Occipital lobe (tissue), 3 donors: ENCODE measurements at places on chromosomes 7 and 10.

DNA sequence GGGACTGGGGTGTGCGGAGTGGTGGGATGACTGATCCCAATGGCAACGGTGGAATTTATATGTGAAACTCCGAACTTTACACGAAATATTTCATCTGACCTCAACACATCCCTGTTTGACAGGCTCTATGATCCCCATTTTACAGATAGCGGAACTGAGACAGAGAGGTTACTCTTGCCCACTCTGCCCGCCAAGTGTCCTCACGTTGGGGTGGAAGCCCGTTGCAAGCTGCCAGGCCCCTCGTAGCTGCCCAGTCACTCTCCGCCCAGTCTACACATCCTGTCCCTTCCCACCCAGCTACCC lies 397 bp upstream of the NFE2L3 start:
- no peak for DNase-seq

DNA sequence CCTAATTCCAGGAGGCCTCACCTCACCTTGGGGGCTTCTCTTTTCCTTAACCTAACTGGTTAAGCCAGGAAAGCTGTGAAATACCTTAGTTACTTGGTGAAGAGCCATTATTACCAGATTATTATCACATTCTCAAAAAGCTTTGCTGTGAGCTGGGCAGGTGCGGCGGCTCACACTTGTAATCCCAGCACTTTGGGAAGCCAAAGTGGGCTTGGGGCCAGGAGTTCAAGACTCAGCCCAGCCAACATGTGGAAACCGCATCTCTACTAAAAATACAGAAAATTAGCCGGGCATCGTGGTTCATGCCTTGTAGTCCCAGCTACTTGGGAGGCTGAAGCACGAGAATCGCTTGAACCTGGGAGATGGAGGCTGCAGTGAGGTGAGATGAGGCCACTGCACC lies 102.4 kb upstream of the KLF6 start:
- DNase-seq: no peak

DNA sequence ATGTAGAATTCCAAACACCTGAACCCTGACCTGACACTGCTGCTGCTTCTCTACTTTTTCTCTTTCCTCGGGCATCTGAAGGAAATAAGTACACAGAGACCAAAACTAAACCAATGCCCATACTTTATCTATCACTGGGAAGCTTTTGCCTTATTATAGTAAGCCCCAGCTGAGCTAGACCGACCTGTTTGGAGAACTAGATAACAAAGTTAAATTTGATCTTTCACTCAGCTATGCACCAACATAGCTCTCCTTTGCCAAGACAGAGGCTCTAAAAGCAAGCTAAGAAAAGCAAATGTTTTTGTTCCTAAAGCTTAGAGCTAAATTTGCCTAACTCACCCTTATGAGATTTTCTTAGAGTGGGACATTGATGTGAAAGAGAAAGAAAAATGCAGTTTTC lies 39.1 kb downstream of the NHLRC2 start:
- DNase-seq: no peak

DNA sequence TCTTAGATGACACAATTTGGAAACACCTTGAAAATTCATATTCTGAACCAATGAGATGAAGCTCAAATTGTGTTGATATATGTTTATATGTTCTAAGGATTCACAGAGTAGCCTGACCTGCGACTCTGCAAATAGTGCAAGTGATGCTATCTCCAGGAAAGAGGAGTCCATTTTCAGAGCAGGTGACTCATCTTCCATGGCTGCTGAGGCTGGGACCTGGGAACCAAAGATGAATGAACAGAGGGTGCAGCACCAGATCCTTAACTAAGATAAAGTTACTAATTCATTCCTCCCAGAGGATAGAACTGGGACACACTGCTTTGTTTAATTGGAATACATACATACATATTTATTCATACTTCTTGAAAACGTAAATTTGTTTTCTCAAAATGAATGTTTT lies 240.6 kb upstream of the SEMA3C start:
- DNase-seq: no peak

DNA sequence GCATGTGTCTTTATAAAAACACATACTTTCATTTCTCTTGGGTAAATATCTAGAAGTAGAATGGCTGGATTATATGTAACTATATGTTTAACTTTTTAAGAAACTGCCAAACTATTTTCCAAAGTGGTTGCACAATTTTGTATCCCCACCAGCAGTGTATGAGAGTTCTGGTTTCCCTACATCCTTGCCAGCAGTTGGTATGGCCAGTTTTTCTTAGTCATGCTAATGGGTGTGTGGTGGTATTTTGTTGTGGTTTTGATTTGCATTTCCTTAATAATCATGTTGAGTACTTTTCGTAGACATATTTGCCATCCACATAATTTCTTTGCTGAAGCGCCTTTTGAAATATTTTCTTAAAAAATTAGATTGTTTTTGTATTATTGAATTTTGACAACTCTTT lies 60.3 kb downstream of the NEUROG3 start:
- no peak for DNase-seq

- DNase-seq: no peak
Observed at GRCh38 chr7:48681006-48681405, 243.3 kb upstream of the CDC14C start.

DNA sequence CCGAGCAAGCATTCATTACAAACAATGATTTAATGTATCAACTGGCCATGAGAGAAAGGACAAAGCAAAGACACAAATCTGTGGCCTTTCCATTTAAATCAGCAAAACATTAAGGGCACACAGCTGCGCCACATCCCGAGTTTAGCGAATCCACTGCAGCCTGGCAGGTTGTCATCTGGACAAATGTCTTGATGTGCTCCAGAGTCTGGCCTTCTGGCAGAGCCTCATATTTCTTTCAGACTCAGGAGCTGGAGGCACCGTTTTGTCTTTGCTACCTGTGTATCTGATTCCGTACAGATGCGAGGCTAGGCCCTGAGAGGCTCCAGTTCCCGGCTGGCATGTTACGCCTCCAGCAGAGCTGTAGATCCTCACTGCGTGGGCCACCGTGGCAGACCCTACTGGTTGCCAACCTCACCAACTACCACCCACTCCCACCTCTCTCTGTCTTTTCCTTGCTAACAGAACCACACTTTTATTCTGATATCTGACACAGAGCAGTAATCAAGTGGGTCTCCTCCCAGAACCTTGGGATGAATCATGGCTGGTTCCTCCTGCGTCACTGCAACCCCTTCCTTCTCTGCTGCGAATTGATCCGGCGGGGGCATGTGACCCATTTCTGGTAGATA lies 40.9 kb upstream of the EFCAB10 start:
- DNase-seq: peak; percentile 22

DNA sequence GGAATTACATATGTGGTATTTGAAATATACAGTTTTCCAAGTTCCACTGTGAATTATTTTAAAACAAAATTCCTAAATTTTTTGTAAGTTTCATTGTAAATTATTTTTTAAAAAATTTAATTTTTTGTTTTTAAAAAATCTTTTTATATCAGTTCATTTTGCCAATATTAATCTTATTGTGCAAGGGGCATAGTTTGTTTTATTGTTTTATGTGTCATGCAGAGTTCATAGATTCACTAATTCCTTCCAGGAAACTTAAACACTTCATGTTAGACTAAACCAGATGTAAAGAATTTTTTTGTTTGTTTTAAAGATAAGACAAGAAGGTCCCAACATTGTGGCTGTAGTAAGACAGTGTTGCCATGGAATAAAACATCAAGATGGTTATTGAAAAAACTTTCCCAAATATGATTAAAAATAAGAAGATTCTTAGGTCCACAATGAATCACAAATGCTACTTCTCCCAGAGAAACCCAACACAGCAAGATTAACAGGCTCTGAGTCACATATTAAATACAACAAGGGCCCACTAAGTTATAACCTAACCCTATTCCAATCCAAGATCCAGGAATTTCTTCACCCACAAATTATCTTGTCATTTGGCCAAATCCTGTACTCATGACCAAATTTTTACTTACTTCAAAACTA lies 464.7 kb upstream of the IGFBP3 start:
- no peak for DNase-seq

DNA sequence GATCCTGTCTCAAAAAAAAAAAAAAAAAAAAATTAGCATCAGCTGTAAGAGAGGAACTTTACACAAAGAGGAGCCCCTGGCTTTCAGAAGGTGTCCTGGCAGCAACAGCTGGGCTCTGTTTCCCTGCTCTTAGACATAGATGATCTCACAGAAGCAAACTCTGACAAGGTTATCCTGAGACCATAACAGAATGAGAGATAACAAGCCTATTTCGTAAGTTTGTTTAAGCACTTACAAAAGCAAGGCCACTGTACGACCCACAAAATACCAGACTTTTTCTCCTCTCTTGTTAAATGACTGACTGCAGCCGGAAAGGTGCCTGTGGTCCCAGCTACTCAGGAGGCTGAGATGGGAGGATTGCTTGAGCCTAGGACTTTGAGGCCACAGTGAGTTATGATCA lies 33.3 kb upstream of the OTUD1 start:
- DNase-seq: no peak

- DNase-seq: no peak
Observed at GRCh38 chr7:121561717-121562116, 165.6 kb upstream of the FAM3C start.
